Esophagus squamous epithelium (tissue), 5 donors: ENCODE measurements at places on chromosomes 5 and 9. TPM values are rescaled to one million over a fixed set of nuclear protein-coding genes. Genes with fewer than 3 reads are reported as not detected.

GRCh38 chr5:94807985-94808384 lies 189.5 kb downstream of the SLF1 start:
- no peak overlapping the region for H3K27ac ChIP-seq
- H3K4me1 ChIP-seq, result no peaks in the 10 kb centered on the region
- no peak for DNase-seq
- no peaks in the 10 kb centered on the region for H3K27me3 ChIP-seq

- H3K27me3 ChIP-seq, result no peaks in the 10 kb centered on the region
- H3K4me1 ChIP-seq, result no peaks in the 10 kb centered on the region
- DNase-seq, result no peak
Measured at GRCh38 chr5:128412145-128412930, 125.7 kb downstream of the FBN2 start.

GRCh38 chr9:68536876-68537615 lies 3.6 kb downstream of the TMEM252 start:
- no peaks in the 10 kb centered on the region for H3K36me3 ChIP-seq
- DNase-seq, result no peak
- no peak overlapping the region for H3K4me3 ChIP-seq
- peak overlapping the region; percentile 45 for H3K27ac ChIP-seq
- no peaks in the 10 kb centered on the region for H3K27me3 ChIP-seq

GRCh38 chr5:155886311-155887031 lies 440.5 kb upstream of the SGCD start:
- no peaks in the 10 kb centered on the region for H3K36me3 ChIP-seq
- H3K4me3 ChIP-seq, result no peak overlapping the region
- no peaks in the 10 kb centered on the region for H3K4me1 ChIP-seq
- H3K27me3 ChIP-seq, result no peaks in the 10 kb centered on the region
- DNase-seq, result no peak

DNA sequence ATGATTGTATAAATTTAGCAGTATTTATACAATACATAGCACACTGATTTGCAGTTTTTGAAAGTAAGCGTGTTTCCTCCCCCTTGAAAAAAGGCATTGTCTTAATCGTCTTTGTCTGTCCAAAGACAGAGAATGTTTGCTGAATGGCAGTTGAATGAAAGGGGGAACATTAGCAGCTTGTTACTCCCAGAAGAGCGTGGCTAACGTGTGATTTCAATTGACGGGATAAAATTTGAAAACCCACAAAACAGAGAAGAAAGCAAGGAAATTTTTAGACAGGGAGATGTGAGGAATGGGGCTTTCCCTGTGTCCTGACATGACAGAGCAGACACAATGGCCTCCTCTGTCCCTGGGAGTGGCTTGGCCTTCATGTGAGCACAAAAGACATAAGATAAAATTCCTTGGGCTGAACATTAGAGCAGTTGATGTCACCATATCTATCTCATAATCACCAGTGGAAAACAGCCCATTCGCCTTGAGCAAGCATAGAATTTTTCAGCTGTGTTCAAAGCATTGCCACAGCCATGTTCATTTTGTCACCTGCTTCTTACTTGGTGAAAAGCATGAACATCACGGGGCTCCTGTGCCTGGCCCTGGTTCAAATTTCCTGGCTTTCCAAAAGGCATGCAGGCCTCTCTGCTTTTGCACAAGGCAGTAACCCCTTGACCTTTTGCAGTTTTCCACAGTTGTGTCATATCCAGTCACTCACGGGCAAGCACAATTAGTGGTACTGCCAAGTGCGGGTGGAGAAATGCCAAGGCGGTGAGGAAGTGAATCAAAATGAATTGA lies 126.9 kb downstream of the TLE1 start:
- H3K4me1 ChIP-seq, result peaks cover 5% of the 10 kb centered on the region
- H3K27ac ChIP-seq, result no peak overlapping the region
- peaks cover 20% of the 10 kb centered on the region for H3K27me3 ChIP-seq
- no peak overlapping the region for H3K4me3 ChIP-seq
- H3K36me3 ChIP-seq, result no peaks in the 10 kb centered on the region

DNA sequence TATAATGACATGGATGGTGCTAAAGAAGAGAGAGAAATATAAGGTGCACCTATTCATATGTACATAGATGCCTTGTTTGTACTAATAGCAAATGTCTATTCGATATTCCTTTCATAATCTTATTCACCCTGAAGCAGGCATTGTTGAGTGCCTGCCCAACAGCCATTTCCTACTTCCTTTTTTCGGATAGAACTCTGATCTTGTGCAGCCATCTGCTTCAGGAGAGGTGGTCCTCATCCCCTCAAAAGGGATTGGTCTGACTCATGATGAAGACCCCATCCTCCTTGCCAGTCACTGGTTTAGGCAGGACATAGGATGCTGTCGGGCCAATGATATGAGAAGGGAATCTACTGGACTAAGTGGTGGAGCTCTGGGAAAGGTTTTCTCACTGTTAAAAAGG lies 8.4 kb upstream of the RANBP3L start:
- DNase-seq, result no peak
- peaks cover 5% of the 10 kb centered on the region for H3K4me1 ChIP-seq
- no peaks in the 10 kb centered on the region for H3K27me3 ChIP-seq
- no peak overlapping the region for H3K4me3 ChIP-seq
- H3K27ac ChIP-seq, result no peak overlapping the region
- no peaks in the 10 kb centered on the region for H3K36me3 ChIP-seq

The ENG gene
- total RNA-seq, result 14.7 TPM

DNA sequence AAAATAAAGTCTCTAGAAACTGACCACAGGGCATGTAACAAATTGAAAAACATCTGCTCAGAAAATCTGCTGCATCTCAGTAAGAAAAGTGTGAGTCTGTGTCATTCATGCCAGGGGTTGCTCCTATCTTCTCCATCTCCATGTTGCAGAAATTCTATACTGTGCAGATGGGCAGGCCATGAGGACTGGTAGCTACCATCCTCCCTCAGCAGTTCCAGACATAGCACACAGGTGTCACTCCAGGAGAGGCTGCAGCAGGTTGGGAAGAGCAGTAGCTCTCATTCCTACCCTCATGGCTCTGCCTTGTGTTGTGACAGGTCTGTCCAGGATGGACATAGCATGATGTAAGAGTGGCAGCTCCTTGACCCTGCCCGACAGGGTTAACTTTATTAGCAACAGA lies 173.4 kb downstream of the NDUFS4 start:
- no peak overlapping the region for H3K27ac ChIP-seq
- no peak overlapping the region for H3K4me3 ChIP-seq

GRCh38 chr9:98538626-98539031 lies 170.1 kb downstream of the GABBR2 start:
- no peak overlapping the region for H3K4me3 ChIP-seq
- no peaks in the 10 kb centered on the region for H3K36me3 ChIP-seq
- no peak overlapping the region for H3K27ac ChIP-seq
- DNase-seq, result no peak
- no peaks in the 10 kb centered on the region for H3K4me1 ChIP-seq

DNA sequence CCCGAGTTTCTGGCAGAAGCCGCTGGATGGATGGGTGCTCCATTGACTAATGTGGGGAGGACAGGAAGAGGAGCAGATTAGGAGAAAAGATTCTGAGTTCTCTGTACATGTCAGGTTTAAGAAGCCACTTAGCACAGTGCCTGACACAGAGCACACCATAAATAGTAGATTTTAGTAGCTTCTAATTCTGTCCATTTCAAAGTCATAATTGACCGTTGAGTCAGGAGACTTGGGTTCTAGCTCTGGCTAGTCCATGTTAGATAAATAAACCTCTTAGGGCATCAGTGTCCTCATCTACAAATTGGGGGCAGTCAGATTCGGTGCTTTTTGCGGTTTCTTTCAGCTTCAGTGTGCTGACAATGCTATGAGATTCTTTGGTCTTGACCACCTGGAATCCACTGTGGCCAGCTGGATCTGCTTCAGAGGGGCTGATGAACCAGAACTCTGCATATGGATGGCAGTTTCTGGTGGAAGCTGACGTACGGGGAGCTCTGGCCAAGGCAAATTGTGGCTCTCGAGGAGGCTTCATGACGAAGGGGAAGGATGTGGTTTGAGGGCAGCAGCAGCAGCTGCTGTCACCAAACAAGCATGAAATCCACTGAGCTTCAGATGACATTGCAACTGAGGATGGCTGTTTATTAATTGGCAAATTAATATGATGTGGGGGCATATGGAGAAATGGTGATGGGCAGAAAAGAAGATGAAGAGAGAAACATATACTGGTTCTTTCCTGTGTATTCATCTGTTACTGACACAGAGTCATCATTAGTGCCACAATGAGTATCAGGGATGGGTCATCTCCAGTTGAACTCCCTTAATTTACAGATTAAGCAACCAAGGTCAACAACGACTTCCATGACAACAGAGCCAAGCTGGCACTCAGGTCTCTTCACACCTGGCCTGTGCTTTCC lies 134.4 kb downstream of the AOPEP start:
- H3K27ac ChIP-seq, result peak overlapping the region; percentile 31
- H3K4me3 ChIP-seq, result no peak overlapping the region
- DNase-seq, result no peak
- peaks cover 15% of the 10 kb centered on the region for H3K4me1 ChIP-seq

DNA sequence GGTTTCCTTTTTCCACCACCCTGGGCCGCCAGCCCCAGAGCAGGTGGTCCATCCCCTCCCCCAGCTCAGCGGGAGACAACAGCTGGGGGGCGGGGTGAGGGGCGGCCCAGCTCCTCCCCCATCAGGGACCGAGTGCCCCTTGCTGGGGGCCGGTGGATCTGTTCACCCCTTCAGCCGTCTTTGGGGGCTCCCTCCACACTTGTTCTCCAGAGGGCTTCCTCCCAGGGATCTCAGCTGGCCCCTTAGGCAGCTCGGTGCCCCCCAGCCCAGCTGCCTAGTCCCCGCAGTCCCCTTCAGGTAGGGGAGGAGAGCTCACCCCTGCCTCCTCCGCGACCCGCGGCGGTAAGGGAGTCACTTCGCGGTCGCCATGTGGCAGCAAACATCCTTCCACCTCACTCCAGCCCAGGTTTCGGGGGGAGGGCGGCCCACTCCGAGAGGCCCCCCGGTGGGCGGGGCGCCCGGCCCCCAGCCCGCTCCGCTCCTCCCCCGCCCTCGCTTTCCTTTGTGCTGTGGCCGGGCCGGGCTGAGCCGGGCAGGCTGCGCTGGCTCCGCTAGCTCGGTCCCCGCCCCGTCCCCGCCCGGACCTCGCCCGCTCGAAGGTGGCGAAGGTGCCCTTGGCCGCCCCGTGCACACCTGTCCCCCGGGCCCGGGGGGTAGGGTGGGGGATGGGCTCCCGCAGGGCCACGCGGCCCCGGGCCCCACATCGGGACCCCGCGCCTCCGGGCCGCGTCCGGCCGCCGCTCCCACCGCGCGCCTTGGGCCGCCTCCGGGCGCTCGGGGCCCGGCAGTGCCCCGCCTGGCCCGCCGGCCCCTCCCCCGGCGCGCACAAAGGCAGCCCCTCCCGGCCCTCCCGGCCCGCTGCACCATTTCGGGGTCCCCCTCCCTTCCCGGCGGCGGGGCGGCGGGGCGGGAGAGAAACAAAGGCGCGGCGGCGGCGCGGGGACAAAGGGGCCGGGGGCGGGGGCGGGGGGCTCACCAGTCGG lies 683 bp downstream of the DBN1 start:
- H3K27me3 ChIP-seq, result no peaks in the 10 kb centered on the region
- H3K36me3 ChIP-seq, result no peaks in the 10 kb centered on the region
- H3K4me3 ChIP-seq, result peak overlapping the region; percentile 70
- no peak for DNase-seq

- H3K36me3 ChIP-seq, result no peaks in the 10 kb centered on the region
Measured at GRCh38 chr5:171307789-171308452, 1.1 kb upstream of the TLX3 start.

The PCDHGB2 gene
- total RNA-seq, result 2.9 TPM

DNA sequence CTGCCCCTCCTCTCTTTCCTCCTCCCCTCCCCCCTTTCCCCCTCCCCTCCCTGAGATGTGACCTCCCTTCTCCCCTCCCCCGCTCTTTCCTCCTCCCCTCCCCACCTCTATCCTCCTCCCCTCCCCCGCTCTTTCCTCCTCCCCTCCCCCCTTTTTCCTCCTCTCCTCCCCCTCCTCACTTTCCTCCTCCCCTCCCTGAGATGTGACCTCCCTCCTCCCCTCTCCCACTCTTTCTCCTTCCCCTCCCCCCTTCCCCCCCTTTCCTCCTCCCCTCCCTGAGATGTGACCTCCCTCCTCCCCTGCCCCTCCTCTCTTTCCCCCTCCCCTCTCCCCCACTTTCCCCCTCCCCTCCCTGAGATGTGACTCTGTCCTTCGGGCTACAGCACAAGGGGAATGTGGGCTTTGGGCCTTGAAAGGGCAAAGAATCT lies 169.8 kb downstream of the COL23A1 start:
- DNase-seq, result no peak
- no peaks in the 10 kb centered on the region for H3K36me3 ChIP-seq
- H3K4me3 ChIP-seq, result no peak overlapping the region
- no peak overlapping the region for H3K27ac ChIP-seq
- no peaks in the 10 kb centered on the region for H3K27me3 ChIP-seq

DNA sequence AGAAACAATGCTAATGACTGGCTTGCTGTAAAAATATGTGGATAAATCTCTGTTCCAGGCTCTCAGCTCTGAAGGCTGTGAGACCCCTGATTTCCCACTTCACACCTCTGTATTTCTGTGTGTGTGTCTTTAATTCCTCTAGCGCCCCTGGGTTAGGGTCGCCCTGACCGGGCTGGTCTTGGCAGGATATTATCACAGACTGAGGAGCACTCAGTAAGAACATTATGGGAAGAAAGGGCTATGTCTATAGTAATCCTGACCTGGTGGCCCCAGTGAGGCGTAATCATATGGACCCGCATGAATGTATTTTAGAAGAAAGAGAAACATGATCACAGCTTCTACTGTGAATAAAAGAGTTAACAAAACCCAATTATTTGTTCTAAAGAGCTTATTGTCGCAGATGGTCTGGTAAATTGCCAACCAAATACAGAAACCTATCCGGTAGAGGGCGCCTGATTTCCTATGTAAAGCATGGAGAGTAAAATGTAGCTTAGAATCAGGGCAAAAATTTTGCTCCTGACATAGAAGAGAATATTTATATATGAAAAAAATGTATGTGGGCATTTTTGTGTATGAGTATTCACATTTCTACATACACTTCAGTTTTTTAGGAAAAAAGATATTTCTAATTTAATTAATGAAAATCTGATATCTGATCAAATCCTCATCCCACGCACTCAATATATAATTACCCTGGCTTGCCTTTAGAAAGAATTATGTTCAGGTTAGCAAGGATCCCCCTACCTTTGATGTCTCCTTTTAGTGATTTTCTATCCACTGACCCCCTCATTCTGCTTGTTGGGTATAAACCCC lies 5.8 kb upstream of the IFNA1 start:
- H3K36me3 ChIP-seq, result no peaks in the 10 kb centered on the region
- H3K4me1 ChIP-seq, result no peaks in the 10 kb centered on the region
- no peak overlapping the region for H3K4me3 ChIP-seq
- H3K27ac ChIP-seq, result no peak overlapping the region

- H3K27me3 ChIP-seq, result no peaks in the 10 kb centered on the region
- no peaks in the 10 kb centered on the region for H3K36me3 ChIP-seq
- no peak overlapping the region for H3K27ac ChIP-seq
- no peak for DNase-seq
- no peaks in the 10 kb centered on the region for H3K4me1 ChIP-seq
Measured at GRCh38 chr5:111635916-111636570, 121.0 kb downstream of the NREP start.

DNA sequence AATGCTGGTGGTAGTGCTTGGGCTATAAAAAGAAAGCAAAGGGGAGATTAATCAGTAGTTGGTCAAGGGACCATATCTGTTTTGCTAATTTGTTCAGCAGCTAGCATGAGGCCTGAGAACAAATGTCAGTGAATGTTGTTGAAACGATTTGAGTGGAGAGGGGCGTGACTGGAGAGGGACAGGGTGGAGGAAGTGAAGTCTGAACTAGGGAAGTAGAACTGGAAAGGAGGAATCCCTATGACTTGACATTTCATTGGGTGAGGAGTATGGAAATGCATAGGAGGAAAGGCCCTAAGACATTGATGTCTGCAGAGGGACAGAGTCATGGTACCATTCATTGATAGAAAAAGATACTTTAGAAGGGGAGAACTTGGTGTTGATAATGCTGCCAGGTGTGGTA lies 19.7 kb downstream of the TLE4 start:
- no peaks in the 10 kb centered on the region for H3K36me3 ChIP-seq
- no peaks in the 10 kb centered on the region for H3K27me3 ChIP-seq
